ENCODE measurements at places on chromosomes 7 and 10. TPM values are rescaled to one million over a fixed set of nuclear protein-coding genes. Genes with fewer than 3 reads are reported as not detected.

GRCh38 chr7:43642897-43643630 lies 60.2 kb downstream of the STK17A start:
- no peak overlapping the region for H3K4me3 ChIP-seq
- no peaks in the 10 kb centered on the region for H3K36me3 ChIP-seq
- H3K4me1 ChIP-seq = peaks cover 12% of the 10 kb centered on the region

LEP gene
- not detected for total RNA-seq

GRCh38 chr7:26131056-26131589 lies 20.9 kb upstream of the NFE2L3 start:
- H3K36me3 ChIP-seq = no peaks in the 10 kb centered on the region
- H3K4me3 ChIP-seq = no peak overlapping the region
- H3K27me3 ChIP-seq = no peaks in the 10 kb centered on the region

GRCh38 chr10:9342885-9343570 lies 1288.5 kb downstream of the GATA3 start:
- no peaks in the 10 kb centered on the region for H3K36me3 ChIP-seq
- H3K27ac ChIP-seq = no peak overlapping the region
- H3K4me1 ChIP-seq = no peaks in the 10 kb centered on the region
- DNase-seq = no peak
- no peak overlapping the region for H3K4me3 ChIP-seq

Data from H1 (cell line).